ENCODE measurements at places on chromosomes 3 and 15.

GRCh38 chr15:71066983-71067382 is 48.3 kb upstream of the THSD4 start:
- no peak for DNase-seq

GRCh38 chr15:45456212-45457106 is 66.1 kb downstream of the SLC30A4 start:
- DNase-seq = no peak

DNA sequence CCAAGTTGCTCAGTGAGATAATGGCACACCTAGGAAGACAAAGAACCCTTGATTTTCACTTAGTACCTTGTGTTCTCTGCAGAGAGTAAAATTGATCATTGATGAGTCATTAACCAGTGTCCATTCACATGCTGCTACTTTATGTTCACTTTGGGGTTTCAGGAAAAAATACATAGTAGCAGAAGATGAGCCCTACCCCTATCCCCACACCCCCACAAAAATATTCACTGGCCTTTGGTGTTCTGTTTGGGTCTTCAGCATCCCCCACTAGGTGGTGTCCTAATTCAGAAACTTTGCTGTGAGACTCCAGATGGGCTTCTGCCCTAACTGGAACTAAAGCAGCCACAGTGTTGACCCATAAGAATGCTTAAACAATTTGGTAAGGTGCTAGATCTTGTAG is 178.8 kb downstream of the KLHL25 start:
- DNase-seq = no peak

- DNase-seq = no peak
These were observed 27.4 kb downstream of the GOLIM4 start for GRCh38 chr3:168068346-168068745.

DNA sequence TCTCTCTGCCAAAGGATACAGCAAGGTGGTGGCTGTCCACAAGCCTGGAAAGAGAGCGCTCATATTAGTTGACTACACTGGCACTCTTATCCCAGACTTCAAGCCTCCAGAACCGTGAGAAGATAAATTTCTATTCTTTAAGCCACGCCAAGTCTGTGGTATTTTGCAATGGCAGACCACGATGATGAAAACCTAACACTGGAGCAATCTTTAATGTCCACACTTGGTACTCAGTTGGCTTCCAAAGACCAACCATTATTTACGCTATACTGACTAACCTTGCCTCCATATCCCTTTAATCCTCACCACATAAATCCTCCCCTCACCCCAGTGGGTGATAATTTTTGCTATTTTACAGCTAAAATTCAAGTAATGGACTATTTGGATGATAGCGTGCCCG is 16.9 kb upstream of the LACTB start:
- no peak for DNase-seq

- no peak for DNase-seq
These were observed 417.5 kb upstream of the TPRG1 start for GRCh38 chr3:188754267-188754666.

GRCh38 chr15:77688266-77688665 is 55.6 kb upstream of the LINGO1 start:
- DNase-seq = no peak

- no peak for DNase-seq
These were observed 6.9 kb upstream of the RPL35A start for GRCh38 chr3:197942956-197943556.

DNA sequence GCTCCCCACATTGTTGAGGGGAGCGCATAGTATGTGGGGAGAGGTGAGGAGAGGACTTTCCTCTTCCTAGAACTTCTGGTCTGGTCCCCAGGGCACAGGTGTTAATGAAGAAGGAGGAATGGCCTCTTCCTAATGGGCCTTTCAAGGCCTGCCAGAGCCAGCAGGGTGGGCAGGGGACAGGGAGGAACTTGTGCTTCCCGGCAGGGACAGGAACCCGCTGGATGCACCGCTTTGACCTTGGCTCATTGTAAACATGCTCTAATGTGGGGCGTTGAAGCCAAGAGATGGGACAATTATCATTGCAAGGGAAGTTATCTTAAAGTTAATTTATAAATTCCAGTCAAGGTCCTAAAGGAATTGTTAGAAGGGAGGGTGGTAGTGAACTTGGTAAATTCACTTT is 21.0 kb upstream of the CHRNB4 start:
- no peak for DNase-seq

DNA sequence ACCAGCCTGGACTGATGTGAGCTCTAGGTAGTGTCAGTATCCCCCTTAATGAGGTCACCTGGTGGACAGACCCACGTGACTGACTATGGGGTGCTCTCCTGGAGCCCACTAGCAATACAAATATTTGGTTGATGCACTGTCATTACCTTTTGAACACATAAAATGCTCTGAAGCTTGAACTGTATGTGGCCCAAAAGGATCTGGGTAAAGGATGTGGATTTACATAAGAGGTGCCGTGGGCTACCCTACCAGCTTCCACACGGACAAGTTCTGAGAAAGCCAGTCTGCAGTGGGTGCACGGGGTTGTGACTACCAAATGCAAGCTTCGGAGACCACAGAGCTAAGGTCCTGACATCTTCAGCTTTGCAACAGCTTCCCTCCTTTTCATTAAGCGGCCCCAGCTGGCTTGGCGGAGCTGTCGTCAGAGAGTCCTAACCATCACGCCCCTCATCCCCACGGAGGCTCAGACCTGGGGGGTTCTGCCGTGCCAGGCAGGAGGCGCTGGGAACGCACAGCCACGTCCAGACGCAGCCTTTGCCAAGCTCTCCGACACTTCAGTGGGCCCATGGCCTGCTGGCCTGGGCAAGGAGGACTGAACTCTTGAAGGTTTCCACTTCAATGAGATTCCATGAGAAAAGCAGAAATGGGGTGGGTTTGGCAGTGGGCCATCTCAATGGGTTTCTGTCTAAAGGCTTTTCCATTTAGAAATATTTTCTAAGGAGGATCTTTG is 228.3 kb downstream of the ADAMTS17 start:
- DNase-seq = no peak

DNA sequence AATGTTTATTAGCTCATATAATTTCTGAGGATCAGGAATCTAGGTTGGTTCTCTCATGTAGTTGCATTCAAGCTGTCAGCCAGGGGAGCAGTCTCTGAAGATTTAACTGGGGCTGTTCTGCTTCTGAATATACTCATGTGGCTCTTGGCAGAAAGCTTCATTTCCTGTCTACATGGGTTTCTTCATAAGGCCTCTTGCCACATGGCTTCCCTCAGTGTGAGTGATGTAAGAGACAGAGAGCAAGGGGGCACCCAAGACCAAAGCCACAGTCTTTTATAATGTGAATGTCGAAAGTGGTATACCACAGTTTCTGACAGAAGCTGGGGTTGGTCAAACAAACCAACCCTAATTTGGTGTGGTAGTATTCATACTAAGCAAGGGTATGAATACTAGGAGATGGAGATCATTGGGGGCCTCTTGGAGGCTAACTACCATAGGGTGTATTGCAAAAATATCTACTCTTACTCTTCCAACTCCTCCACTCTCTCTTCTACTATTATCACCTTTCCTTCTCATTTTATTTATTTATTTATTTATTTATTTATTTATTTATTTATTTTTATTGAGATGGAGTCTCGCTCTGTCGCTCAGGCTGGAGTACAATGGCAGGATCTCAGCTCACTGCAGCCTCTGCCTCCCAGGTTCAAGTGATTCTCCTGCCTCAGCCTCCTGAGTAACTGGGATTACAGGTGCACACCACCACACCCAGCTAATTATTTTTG is 123.8 kb downstream of the B3GALNT1 start:
- no peak for DNase-seq

GRCh38 chr15:60869851-60870250 is 359.3 kb downstream of the RORA start:
- no peak for DNase-seq

DNA sequence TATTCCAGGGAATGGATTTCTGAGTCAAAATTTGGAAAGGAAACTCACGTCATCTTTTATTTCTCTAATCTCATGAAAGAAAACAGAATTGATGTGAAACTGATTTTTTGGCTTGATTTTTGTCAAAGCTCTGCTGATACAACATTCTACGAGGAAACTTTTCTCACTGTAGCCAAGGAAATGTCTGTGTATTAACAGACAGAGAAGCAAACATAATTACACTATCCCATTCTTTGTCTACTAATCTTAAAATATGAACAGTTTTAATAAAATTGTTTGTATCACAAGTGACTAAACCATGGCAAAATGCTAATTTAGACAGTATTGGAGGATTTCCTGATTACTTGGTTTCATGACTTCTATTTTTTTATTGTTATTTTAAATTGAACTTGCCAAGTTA is 1437.0 kb downstream of the OTOL1 start:
- DNase-seq = no peak

DNA sequence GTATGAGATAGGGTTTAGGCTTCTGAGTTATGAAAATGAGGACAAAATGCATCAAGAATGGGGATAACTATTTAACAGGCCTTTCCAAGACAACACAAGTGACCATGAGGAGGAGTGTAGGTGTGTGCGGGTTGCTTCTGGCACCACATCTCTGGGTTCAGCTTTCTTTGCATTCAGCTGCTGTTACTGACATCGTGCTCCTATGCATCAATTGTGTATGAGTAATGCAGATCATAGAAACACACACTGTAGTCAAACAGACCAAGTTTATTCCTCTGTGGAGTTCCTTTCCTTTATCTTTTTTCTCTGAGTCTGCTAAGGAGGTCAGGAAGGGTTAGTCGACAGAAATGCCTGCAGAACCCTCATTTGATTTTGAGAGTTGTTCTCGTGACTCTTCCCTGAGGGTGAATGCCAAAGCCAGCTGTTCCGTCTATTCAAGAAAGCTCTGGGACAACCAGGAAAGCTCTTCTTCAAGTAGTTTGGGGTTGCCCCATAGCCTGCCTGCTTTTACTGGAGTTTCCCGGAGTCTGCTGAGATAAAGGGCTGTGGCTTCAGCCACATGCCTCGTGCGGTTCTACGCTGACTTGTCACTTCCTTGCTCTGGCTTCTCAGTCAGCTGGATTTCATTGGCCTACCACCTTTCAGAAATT is 136.7 kb upstream of the TLE3 start:
- no peak for DNase-seq

- DNase-seq = no peak
These were observed 90.5 kb downstream of the CCNL1 start for GRCh38 chr3:157069406-157069805.

DNA sequence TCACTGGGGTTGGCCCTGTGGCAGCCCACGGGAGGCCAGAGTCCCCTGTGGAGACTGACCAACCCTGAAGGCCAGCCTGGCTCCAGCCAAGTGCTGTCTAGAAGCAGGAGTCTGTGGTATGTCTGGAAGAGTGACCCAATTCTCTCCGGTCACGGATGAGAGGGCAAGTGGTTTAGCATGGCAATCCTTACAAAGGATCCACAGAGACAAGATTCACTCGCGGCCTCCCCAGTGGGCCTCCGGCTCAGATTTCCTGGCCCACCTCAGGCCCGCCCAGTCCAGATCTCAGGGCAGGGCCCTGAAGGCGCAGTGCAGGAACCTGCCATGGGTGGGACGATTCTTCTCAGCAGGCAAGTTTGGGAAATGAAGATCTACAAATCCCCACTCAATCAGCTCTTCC is 5.0 kb upstream of the BCL2L10 start:
- no peak for DNase-seq

- no peak for DNase-seq
These were observed 150.8 kb downstream of the ATP10A start for GRCh38 chr15:25712192-25712960.

- no peak for DNase-seq
These were observed 25.0 kb downstream of the MYLK start for GRCh38 chr3:123859177-123859576.

DNA sequence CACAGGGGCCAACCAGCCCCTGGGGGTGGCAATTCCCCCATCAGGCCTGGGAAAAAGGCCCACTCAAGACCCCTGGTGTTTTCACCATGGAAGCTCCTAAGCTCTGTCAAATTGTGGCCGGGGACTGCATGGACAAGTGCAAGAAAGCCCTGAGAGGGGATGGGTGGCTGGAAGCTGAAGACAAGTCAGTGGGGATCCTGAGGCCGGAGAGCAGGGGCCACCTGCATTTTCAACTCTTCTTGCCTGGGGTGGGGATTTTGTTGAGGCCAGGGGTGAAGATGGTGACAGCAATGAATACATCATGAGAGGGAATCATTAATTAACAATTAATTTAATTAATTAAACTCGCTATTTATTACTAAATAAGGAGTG is 33.9 kb downstream of the FEM1B start:
- DNase-seq = no peak

DNA sequence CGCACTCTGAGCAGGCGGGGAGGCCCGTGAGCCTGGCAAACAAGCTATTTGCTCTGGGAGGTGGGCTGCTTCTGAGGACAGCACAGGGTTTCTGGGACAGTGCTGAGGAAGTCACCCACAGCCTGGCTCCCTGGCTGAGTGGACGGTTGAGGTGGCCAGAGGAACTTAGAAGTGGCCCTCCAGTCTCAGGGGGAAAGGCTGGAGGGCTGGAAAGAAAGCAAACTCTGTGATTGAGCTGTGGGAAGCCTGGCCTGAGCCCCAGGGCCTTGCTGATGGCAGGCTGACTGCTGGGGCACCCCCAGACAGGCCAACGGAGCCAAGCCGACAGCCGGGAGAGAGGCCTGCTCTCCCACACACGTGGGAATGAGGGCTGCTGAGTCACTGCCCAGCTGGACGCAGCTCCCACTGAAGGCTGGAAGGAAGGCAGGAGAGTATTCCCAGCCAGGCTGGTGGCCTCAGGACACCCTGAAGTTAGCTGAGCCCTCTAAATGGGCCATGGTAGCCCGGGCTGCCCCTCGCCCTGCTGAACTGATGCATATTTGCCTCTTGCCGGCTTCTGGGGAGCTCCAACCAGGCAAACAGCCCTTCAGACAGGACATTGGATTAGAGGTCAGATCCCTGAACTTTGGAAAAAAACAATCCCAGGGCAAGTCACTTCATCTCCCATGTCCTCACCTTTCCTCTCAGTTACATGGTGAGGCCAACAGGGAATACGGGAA is 98.0 kb upstream of the TLE3 start:
- DNase-seq = no peak

DNA sequence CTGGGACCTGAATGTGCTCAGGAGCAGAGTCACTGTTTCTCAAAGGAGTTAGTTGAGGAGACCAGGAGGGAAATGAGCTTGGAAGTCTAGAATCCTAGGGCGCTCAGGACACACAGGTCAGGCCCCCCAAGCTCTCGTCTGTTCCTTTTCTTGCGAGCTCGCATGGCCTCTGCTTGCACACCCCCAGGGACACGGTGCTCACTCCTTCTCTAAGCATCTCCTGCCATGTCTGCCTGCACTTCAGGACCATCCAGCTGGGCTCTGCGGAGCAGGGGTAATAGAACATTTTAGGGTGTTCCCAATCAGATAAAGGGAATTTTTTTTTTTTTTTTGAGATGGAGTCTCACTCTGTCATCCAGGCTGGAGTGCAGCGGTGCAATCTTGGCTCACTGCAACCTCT is 213.2 kb downstream of the XXYLT1 start:
- DNase-seq = no peak

Measured in stimulated activated CD4-positive, alpha-beta T cell treated with anti-CD3 and anti-CD28 coated beads, Interleukin-15, amount 100 ng/mL, for 1 hour (primary cell).